ENCODE measurements at places on chromosomes 1 and 21.
A peak's percentile ranks its signal among the peaks of the same experiment; 100 is the strongest.

DNA sequence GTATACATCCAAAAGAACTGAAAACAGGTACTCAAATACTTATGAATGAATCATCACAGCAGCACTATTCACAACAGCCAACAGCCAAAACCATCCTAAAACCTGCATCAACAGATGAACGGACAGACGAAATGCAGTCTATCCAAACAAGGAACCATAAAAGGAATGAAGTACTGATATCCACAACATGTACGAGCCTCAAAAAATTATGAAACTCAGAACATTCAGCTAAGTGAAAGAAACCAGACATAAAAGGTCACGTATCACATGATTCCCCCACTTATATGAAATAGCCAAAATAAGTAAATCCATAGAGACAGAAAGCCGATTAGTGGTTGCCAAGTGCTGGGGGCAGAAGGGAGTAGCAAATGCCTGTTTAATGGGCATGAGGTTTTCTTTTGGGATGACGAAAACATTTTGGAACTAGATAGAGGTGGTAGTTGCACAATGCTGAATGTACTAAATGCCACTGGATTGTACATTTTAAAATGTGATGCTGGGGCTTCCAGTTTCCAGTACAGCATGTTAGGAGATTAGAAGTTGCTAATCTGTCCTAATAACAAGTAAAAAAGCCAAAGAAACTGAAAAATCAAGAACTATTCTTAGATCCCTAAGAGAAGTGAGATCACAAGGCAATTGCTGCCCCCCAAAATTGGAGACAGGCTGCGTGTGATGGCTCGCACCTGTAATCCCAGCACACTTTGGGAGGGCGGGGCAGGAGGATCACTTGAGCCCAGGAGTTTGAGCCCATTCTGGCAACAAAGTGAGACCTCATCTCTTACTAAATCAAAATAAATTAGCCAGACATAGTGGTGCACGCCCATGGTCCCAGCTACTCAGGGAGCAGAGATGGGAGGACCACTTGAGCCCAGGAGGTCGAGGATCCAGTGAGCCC, 25.3 kb downstream of the CLSTN1 start:
- DNase-seq: no peak

DNA sequence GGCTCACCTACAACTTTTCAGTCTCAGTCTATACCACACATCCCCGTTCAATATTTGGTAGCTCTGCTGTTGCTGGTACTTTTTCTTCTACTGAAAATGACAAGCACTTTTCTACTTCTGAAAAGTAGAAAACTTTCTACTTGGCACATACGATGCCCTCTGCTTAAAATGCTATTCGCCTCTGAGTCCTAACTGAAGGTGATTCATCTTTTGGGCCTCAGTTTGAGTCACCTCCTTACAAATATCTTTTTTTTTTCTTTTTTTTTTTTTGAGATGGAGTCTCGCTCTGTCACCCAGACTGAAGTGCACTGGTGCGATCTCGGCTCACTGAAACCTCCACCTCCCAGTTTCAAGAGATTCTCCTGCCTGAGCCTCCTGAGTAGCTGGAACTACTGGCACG, 136.0 kb upstream of the CYYR1 start:
- no peak for DNase-seq

DNA sequence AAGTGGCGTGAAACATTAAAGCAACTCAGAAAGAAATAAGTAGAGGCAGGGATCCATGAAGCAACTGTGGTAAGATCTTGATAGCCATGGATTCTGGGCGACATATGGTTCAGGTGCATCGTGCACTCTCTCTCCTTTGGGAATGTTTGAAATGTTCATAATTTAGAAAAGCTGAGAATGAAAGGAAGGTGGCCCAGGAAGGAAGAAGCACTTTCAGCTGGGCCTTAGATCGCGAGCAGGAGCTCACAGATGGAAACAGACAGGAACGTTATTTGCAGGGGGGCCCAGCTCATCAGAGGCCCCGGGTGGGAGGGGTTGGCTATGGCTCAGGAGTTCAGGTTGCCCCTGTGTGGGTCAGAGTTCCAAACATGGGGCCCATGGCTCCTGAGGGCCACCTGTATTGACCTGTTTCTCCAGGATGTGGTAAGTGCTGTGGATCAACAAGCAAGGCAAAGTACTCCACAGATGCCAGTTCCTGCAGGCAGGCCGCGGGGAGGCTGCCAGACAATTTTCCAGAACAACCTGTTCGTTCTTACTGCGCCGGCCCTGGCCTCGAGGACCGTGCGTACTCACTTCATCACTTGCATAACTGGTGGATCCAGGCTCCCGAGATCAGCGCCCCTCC, 253.2 kb downstream of the TOMM20 start:
- DNase-seq: no peak

- no peak for DNase-seq
Measured at GRCh38 chr1:247440001-247440620, 17.8 kb downstream of the OR2B11 start.

GRCh38 chr1:21673277-21673780, 4.2 kb upstream of the RAP1GAP start:
- DNase-seq: no peak

DNA sequence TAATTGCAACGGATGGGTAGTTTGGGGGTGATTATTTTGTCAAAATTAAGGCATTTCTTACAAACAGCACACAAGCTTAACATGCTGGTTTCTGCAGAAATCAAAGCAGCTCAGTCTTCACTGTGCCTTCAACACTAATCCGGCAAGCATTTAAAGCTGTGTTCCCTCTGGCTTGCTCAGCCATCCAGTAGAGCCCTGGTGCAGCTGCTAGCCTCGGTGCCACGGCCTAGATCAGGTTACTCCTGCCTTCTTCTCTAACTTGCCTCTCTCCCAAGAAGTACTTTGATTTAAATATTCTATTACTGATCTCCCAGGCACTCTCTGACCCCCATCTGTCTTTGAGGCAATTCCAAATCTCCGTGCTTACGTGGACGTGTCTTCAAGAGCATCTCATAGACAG, 85.6 kb downstream of the GREM2 start:
- DNase-seq: no peak

GRCh38 chr1:4692437-4692836, 38.0 kb downstream of the AJAP1 start:
- DNase-seq: no peak

DNA sequence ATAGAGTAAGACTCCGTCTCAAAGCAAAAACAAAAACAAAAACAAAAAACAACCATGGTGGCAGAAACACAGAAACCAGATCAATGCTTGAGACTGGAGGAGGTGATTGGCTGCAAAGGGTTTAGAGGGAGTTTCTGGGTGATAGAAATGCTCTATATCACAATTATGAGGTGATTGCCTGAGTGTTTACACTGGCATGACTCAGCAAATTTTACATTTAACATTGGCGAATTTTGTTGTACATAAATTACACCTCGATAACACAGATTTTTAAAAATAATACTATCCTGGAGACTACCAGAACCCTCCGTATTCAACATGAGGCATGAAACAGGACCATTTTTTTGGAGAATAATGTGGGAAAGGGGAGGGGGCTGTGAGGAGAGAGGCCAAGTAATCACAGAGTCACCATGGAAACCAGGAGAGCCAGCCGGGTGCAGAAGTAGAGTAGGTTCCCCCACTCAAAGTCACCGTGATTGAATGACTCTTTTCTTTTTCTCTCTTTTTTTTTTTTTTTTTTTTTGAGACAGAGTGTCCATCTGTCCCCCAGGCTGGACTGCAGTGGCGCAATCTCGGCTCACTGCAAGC, 24.3 kb downstream of the HEYL start:
- no peak for DNase-seq

DNA sequence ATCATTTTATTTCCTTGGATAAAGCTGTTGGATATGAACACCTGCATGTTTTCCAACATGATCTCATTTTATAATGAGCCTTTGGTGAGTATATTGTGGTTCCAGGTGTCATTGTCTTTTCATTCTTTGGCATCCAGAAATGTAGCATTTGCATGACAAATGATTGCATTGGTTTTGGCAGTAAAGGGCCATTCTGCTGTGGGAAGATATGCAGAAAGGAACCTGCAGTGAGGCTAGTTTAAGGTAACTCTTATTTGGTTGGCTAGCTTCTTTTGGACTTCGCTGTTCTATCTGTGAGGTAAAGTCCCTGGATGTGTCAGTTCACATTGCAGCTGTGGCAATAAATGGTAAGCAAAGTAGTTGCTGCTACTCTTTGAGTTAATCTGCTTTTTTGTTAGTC, 343.0 kb downstream of the AMY1C start:
- DNase-seq: no peak

DNA sequence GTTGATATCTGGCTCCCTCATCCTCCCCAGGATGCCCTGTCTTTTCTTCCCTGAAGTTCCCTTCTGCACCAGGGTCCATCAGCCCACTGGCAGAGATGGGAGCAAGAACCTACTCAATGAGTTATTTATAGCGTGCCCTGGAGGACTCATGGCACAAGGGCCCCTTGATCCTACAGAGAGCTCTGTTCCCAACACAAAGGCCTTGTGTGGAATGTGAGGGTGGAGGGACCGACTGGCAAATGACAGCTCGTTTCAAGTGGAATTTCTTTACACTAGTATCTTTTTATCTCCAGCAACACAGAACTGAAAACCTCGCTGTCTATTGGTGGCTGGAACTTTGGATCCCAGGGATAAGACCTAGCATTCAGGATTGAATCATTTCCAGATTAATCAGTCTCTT, 22.4 kb downstream of the CHI3L2 start:
- no peak for DNase-seq

DNA sequence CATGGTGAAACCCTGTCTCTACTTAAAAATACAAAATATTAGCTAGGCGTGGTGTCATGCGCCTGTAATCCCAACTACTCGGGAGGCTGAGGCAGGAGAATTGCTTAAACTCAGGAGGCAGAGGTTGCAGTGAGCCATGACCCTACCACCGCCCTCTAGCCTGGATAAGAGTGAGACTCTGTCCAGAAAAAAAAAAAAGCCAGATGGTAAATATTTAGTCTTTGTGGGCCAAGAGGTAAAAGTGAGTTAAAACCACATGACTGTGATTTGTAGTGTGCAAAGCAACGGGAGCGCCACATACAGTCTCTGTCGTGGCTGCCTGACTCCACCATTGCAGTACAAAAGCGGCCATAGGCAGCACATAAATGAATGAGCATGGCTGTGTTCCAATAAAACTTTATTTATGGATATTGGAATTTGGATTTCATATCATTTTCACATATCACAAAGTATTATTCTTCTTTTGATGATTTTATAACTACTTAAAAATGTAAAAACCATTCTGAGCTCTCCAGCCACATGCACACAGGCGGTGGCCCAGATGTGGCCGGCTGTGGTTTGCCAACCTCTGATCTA, 51.8 kb upstream of the CASZ1 start:
- DNase-seq: no peak

- DNase-seq: no peak
Measured at GRCh38 chr1:236480758-236481436, 42.9 kb upstream of the LGALS8 start.

- no peak for DNase-seq
Measured at GRCh38 chr21:15557925-15558324, 171.9 kb upstream of the USP25 start.

GRCh38 chr1:156538711-156539440, 33.5 kb downstream of the IQGAP3 start:
- DNase-seq: no peak

DNA sequence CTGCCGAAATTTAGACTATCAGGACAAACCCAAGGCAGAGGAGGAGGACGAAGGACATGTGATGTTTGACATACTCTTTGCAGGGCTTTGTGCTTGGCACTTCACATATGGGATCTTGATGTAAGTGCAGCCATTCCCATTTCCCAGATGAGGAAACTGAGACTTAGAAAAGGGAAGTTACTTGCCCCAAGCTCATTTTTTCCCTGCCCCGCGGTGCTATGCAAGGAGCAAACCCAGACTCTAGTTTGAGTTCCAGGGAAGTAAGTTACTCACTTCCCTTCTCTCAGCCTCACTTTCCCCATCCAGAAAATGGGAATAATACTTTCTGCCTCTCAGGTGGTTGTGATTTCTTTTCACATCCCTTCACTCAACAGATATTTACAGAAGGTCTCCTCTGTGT, 4.5 kb upstream of the FOXO6 start:
- DNase-seq: no peak

DNA sequence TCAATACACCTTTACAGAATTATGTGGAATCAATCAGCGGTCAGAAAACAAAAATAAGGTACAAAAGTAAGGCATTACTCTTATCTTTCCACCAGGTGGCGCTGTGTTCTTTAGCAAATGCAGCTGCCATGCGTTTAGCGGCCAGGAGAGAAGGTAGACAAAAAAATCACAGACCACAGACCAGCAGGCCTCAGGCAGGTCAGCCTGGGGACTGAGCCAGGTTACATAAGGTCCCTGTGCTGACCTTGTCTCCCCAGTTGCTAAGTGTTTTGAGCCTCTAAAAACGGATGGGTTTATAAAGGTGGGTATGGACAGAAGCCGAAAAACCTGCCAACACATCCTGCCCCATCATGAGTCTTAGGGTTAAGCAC, 2.8 kb downstream of the RGS16 start:
- peak; percentile 69 for DNase-seq
